ENCODE measurements at places on chromosomes 1 and 21. TPM values are rescaled to one million over a fixed set of nuclear protein-coding genes. Genes with fewer than 3 reads are reported as not detected.

GRCh38 chr1:20343149-20343937 lies 52.7 kb downstream of the VWA5B1 start:
- no peak for DNase-seq

DNA sequence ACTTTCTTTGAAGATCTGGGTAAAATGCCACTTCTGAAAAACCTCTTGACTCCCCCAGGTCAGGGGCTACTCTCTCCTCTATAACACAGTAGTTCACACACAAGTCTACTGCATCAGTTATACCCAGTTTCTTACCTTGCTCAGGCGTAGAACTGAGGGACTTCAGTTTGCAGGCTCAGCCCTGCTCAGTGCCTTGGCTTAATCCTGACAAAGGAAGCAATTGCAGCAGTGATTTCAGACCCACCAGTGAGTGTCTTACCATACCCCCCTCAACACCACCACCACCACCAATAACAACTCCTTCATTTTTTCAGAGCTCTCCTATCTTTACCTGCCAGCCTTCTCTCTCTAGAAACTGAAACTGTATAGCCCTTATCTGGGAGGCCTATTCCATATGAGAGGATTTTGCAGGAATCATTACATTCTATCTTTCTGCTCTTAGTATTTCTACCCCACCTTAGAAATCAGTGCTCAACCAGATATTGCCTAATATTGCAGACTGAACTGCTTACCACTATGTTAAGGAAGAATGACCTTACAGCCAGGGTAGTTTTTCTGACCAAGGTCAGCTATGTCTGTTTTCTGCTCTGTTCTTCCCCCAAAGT lies 105.5 kb upstream of the S1PR1 start:
- DNase-seq, result no peak

DNA sequence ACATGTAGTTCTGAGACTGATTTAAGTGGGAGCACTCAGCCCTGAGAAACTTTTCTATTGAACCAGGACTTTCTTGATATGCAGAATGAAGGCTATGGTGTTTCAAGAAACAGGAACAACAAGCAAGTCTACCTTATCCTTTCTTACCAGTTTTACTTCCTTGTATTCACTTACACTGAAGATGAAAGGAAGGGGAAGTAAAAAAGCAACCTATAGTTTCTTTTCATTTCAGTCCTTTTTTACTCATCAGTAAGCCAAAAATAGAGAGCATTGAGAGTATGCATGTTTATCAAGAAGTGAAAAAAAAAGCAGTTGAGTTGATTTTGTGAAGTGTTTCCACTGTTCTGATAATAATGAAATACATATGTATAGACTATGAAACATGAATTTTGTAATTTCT lies 1010.3 kb downstream of the AMY1C start:
- no peak for DNase-seq

DNA sequence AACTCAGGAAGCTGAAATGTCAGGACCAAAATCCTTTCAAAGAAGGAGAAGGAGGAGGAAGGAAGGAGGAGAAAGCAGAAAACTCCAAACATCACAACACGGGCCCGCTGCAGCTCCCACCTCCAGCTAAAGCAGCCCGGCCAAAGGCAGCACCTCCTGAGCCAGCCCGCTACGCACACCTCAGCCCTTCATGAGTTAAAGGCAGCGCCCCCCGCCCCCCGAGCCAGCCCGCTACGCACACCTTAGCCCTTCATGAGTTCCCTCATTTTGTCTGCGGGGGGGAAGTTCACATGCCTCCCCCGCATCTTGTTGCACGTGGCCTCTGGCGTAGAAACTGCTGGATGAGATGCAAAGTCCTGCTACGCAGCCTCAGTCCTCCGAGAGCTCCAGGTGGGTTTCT lies 90.7 kb upstream of the ARHGEF16 start:
- DNase-seq, result no peak

GRCh38 chr1:85225624-85226380 lies 25.0 kb upstream of the SYDE2 start:
- no peak for DNase-seq

DNA sequence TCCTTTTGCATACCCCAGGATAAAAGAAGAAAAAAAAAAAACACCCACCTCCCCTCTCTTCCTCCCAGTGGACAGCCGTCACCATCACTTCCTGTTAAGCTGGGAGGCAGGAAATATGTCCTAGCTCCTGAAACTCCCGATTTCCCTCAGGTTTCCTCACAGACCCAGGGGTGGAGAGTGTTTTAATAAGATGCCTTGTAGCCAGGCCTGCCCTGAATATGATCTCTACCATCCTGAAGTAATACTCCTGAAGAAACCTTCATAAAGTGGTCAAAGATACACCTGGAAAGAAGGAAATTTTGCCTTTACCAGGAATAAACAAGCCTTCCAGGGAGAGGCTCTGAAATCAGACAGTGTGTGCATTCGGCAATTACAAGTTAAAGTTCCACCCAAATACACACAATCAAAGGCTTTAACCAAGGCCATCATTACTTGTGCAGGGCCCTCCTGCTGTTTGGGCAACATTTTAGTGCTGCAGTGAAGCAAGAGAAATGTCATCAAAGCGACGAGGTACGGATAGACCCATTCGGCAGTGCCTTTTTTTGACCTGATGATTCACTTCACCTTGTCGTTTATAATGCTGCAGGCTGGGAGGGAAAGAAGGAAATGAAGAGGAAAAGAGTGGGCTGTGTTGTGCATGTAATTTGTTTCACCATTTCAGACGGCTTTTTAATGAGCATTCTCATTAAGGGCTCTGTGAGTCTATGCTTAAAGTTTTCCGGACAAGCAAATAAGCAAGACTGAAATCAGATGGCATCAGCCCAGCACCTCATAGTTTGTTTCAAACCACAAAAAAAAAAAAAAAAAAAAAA lies 41.0 kb upstream of the RASAL2 start:
- DNase-seq, result no peak

DNA sequence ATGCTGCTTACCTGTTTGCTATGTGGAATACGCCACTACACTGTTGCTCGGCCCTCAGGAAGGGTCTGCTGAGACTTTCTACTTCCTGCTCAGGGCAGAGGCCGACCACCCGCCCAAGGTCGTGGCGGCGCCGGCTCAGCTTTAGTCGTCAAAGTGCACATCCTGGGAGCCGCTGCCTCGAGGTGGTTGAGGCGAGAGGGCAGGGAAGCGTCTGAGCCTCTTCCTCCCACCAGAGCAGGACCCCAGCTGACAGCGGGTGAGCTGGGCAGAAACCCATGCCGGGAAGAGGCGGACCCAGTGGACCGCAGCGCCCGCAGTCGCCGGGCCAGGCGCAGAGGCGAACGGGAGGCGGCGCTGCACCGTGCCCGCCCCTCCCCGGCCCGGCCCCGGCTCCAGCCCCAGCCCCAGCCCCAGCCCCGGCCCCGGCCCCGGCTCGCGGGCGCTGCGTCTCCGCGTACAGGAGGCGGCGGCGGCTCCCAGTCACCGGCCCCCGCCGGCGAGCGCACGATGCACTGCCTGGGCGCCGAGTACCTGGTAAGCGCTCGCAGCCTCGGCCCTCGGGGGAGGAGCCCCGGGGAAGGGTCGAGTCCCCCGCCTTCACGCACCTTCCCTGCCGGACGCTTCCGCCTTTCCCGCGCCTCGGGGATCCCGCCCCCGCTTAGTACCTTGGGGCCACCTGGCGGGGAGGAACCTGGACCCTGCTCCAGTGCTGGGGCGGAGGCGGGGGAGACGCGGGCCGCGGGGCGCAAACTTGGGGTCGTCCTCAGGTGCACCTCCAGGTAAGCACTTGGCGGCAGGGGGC lies at the start of gene SLC44A3:
SLC44A3 (plus strand) TSS at position 413 of the 802 bp plus-strand sequence; CDS start at position 508, 95 bp downstream.
- DNase-seq, result no peak

DNA sequence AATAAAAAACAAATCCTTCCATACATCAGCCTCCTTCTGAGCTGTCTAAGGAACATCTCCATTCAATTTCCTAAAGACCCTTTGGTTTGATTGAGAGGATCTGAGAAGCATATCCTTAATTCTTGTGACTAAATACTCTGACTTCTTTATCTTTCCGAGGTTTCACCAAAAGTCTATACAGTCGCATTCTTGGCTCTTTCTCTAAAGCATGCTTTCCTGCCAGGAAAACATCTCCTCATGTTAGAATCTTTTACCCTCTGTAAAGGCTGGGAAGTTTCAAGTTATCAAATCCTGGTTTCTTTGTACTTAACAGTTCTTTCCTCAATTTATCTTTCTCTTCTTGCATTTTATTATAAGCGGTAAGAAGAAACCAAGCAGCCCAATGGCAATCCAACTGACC lies 630.4 kb downstream of the PTPRC start:
- no peak for DNase-seq

- DNase-seq, result no peak
Measured at GRCh38 chr1:66176012-66176715, 357.8 kb upstream of the SGIP1 start.

The SDC3 gene
- 40.1 TPM for total RNA-seq

The UTS2 gene
- total RNA-seq, result 3.0 TPM

The ELF3 gene
- 200 TPM for total RNA-seq
